ENCODE measurements at places on chromosomes 3 and 15.
A peak's percentile ranks its signal among the peaks of the same experiment; 100 is the strongest.

- DNase-seq, result no peak
Measured at GRCh38 chr3:124409650-124410275, 320.5 kb upstream of the UMPS start.

DNA sequence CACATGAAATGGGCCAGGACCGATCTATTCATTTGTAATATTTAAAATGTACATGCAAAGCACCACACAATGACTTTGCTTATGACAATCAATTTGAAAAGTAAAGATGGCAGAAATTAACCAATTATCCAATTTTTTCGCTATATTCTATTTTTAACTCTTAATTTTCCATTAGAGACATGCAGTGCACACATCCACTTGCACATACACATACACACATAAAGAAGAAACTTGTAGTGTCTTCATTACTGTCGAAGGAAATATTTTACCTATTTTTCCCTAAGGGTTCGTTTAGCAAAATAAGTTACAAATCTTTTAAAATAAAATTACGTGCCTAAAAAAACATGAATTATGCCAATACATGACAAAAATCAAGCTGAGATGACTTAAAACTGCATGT is 194.3 kb upstream of the MDFIC2 start:
- DNase-seq, result no peak

DNA sequence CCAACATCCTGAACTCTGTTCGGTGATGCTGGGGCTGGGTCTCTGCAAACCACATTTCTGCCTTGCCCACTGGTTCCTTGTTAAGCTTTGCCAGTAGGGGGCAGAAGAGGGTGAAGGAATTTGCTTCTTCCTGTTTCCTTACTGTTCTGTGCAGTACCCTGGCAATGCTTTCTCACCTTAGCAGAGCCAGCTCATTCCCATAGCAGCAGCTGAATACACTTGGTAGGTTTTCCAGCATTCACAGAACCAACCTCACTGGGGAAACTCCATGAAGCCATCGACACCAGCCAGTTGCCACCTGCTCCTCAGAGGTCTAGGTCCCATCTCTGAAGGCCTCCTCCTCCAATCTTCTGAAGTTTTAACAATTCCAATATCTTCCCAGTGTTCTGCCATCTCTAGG is 308.4 kb downstream of the PDCD6IP start:
- no peak for DNase-seq

- no peak for DNase-seq
Measured at GRCh38 chr15:49875392-49875791, 243.6 kb downstream of the ATP8B4 start.

DNA sequence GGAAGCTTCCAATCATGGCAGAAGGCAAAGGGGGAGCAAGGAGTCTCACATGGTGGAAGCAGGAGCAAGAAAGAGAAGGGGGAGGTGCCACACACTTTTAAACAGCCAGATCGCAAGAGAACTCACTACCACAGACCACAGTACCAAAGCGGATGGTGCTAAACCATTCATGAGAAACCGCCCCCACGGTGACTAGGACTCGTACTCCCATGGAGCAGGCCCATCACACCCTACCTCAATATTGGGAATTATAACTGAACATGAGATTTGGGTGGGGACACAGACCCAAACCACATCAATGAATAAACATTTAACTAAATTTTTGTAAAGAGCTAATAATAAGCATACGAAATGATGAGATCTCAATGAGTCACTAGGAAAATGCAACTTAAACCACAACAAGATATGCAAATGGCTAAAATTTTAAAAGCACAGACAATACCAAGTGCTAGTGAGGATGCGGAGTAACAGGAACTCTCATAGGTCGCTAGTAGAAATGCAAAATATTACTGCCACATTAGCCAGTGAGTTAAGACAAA is 10.0 kb downstream of the MRPS25 start:
- peak; percentile 7 for DNase-seq

- no peak for DNase-seq
Measured at GRCh38 chr3:68771681-68772080, 160.7 kb downstream of the TAFA4 start.

DNA sequence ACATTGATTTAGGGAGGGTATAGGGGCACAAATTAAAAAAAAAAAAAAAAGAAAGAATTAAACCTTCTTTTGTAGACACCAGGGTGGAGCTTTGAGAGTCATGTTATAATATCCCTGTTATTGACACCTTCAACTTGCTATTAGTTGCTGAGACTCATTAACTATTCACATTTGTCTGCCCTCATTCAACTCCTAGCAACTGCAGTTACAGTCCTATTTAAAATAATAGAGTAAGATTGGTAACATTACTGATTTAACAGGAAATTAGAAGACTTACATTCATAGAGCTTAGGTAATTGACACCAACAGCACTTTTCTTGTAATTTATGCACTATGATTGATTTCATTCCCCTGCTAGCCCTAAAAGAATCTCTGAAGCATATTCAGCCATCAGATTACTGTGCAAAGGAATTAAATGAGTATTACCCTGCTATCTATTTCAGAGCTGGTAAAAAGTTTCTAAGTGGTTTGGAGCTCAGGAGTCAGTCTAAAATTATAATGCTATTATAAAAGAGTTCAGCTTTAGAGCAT is 148.8 kb upstream of the TBL1XR1 start:
- no peak for DNase-seq

GRCh38 chr3:14565868-14566588 is 25.9 kb upstream of the GRIP2 start:
- DNase-seq, result no peak

- DNase-seq, result no peak
Measured at GRCh38 chr3:128806588-128806987, 72.8 kb upstream of the ACAD9 start.

GRCh38 chr3:130490241-130490640 is 26.7 kb upstream of the COL6A6 start:
- DNase-seq, result no peak

- DNase-seq, result no peak
Measured at GRCh38 chr3:83807511-83807910, 1151.3 kb upstream of the CADM2 start.

GRCh38 chr3:89303701-89304100 is 196.3 kb downstream of the EPHA3 start:
- DNase-seq, result no peak

GRCh38 chr3:153305189-153305588 is 143.2 kb downstream of the RAP2B start:
- no peak for DNase-seq

DNA sequence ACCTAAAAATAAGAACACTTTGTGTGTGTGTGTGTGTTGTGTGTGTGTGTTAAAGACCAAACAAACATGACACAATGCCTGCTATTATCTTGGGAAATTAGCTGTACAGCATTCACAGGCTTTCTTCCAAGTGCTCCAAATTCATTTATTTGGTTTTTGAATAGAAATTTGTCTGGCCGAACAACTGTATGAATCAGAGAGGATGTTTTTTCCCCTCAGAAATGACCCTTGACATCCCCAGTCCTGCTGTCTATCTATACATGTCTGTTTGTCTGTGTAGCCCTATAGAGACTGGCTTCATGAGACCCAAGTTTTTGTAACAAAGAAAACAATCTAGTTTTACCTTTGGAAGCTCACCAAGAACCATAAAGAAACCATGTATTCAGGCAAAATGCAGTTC is 549.8 kb downstream of the NSUN3 start:
- no peak for DNase-seq
